ENCODE measurements at places on chromosomes 6 and 20. TPM values are rescaled to one million over a fixed set of nuclear protein-coding genes. Genes with fewer than 3 reads are reported as not detected.

The DEF6 gene
- total RNA-seq, result 209 TPM

The DNMT3B gene
- total RNA-seq, result 3.5 TPM

The CST2 gene
- not detected for total RNA-seq

The ZSCAN23 gene
- 0.86 TPM for total RNA-seq

The OPN5 gene
- not detected for total RNA-seq

The CLIC5 gene
- total RNA-seq, result 2.6 TPM

The EGFL8 gene
- total RNA-seq, result 8.7 TPM

The CRIP3 gene
- total RNA-seq, result 0.23 TPM

The OR2J1 gene
- total RNA-seq, result not detected

The RHAG gene
- not detected for total RNA-seq

The CST5 gene
- not detected for total RNA-seq

The SYNJ2 gene
- 26.1 TPM for total RNA-seq

The OR2H2 gene
- not detected for total RNA-seq

The RAET1G gene
- total RNA-seq, result not detected

The FGD2 gene
- 2.0 TPM for total RNA-seq

The HACE1 gene
- 13.1 TPM for total RNA-seq

The MICB gene
- total RNA-seq, result 54.9 TPM

The KIAA0408 gene
- total RNA-seq, result 11.2 TPM

The CST4 gene
- total RNA-seq, result not detected

The PABPC1L gene
- 55.7 TPM for total RNA-seq

The CGA gene
- total RNA-seq, result not detected

The COL19A1 gene
- total RNA-seq, result 0.14 TPM

The TMC2 gene
- not detected for total RNA-seq

The DACT2 gene
- total RNA-seq, result 0.09 TPM

The TMEM242 gene
- 10.5 TPM for total RNA-seq

The ATP6V1G2 gene
- 1.7 TPM for total RNA-seq

The NFATC2 gene
- total RNA-seq, result 63.6 TPM
